ENCODE measurements at places on chromosomes 1 and 21. TPM values are rescaled to one million over a fixed set of nuclear protein-coding genes. Genes with fewer than 3 reads are reported as not detected.

DNA sequence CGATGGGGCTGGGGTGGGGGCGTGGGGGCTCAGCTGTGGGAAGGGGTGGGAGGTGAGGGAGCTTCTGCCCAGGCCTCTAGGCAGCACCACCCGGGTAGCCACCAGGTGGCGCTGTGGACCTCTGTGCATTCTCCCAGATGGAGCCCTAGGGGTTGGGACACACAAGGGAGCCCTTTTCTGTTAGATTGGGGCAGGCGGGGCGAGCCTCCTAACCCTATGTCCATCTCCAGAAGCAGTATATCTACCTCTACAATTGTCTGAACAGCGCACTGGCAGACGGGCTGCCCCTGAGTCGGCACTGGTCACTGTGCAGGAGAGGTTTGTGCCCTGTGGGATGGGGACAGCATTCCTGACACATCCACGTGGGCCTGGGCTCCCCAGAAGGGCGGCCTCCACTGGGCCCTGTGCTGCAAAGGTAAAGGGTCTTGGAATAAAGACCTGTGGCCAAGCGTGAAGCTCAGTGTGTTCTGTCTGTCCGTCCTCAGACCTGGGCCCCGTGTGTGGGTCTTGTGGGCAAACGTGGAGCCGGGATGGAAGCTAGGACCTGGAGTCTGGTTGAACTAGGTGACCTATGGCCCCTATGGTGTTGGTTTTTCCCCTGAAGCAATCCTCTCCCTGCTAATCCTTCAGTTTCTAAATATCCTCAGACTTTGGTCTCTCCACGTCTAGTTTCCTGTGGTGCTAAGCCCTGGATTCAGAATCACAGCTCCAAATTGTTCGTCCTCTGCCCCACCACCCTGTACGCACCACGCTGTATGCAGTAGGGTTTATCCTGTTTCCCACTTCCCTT lies 4.4 kb upstream of the LGR6 start:
- H3K27ac ChIP-seq, result no peak overlapping the region
- H3K36me3 ChIP-seq, result no peaks in the 10 kb centered on the region
- no peak overlapping the region for H3K4me3 ChIP-seq
- H3K27me3 ChIP-seq, result no peaks in the 10 kb centered on the region
- H3K4me1 ChIP-seq, result peaks cover 21% of the 10 kb centered on the region

- no peak for DNase-seq
- no peaks in the 10 kb centered on the region for H3K36me3 ChIP-seq
- H3K27me3 ChIP-seq, result no peaks in the 10 kb centered on the region
- H3K4me1 ChIP-seq, result no peaks in the 10 kb centered on the region
- no peak overlapping the region for H3K4me3 ChIP-seq
Measured at GRCh38 chr21:21806711-21807597, 808.7 kb downstream of the NCAM2 start.

DIRAS3 gene
- not detected for total RNA-seq

DNA sequence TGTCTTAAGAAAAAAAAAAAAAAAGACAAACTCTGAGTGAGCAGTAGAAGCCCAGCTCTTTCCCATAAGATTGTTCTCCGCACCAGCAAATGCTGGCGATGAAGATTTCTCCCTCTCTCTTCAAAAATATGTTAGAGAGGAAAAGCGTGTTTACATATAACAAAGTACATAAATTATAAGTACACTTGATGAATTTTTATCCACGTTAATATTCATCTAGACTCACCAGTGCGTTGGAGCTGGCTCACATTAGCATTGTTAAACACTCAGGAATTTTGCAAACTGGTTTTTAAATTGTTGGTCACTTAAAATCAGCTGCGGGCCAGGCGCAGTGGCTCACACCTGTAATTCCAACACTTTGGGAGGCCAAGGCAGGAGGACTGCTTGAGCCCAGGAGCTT lies 56.0 kb downstream of the RUNX3 start:
- no peak for DNase-seq
- H3K36me3 ChIP-seq, result no peaks in the 10 kb centered on the region
- H3K27me3 ChIP-seq, result no peaks in the 10 kb centered on the region
- peaks cover 9% of the 10 kb centered on the region for H3K4me1 ChIP-seq
- H3K27ac ChIP-seq, result no peak overlapping the region
- no peak overlapping the region for H3K4me3 ChIP-seq

FMO1 gene
- not detected for total RNA-seq

GRCh38 chr1:151809290-151809984 lies 4.2 kb upstream of the LINGO4 start:
- no peaks in the 10 kb centered on the region for H3K27me3 ChIP-seq
- no peak overlapping the region for H3K4me3 ChIP-seq
- no peaks in the 10 kb centered on the region for H3K4me1 ChIP-seq
- H3K36me3 ChIP-seq, result no peaks in the 10 kb centered on the region
- no peak for DNase-seq
- H3K27ac ChIP-seq, result peak overlapping the region; percentile 8

WNT9A gene
- 0.32 TPM for total RNA-seq

TAS1R1 gene
- not detected for total RNA-seq

KIF21B gene
- total RNA-seq, result 2.6 TPM

DNA sequence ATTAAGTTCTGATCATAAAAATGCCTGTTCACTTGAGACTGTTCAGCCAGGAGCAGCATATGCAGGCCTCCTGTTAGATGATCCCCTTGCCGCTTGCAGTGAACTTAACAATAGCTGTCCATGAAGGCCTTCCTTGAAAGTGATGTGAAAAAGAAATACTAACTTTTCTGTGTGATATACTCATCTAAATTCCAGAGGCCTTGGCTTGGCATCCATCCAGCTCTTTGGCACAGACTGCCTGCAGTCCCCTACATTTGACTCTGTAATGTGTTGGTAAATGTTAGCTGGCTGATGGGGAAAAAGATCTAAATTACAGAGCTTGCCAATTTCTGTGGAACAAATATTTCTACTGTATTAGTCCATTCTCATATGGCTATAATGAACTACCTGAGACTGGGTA lies 73.7 kb downstream of the KCNK2 start:
- no peaks in the 10 kb centered on the region for H3K36me3 ChIP-seq
- H3K27me3 ChIP-seq, result no peaks in the 10 kb centered on the region
- DNase-seq, result no peak
- no peaks in the 10 kb centered on the region for H3K4me1 ChIP-seq

FCER1G gene
- total RNA-seq, result 1.5 TPM

DNA sequence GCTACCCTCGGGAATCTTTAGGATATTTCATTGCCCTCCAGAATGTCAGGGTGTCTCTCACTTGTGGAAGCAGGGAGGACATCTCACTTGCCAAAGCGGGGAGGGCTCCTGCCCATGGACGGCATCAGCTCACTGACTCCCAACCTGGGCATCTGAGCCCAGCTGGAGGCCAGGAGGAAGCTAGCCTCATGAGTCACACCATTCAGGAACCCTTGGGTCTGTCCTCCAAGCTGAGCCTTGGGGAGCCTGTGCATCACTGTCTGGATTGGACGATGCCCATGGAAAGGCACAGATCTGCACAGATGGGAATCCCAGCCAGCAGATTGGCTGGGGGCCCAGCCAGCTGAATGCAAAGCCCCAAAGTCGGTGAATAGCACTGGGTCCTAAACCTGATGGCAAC lies 25.2 kb downstream of the WNT3A start:
- H3K27me3 ChIP-seq, result no peaks in the 10 kb centered on the region
- DNase-seq, result peak; percentile 18
- no peaks in the 10 kb centered on the region for H3K4me1 ChIP-seq
- H3K36me3 ChIP-seq, result no peaks in the 10 kb centered on the region
- no peak overlapping the region for H3K4me3 ChIP-seq

All from Caco-2 (cell line).